Activated CD4-positive, alpha-beta memory T cell treated with anti-CD3 and anti-CD28 coated beads for 36 hours (primary cell): ENCODE measurements at places on chromosomes 16 and 17. TPM values are rescaled to one million over a fixed set of nuclear protein-coding genes. Genes with fewer than 3 reads are reported as not detected.

Gene MINK1
- total RNA-seq = 79.3 TPM

Gene TNFRSF13B
- total RNA-seq = not detected

Gene MGAT5B
- 0.38 TPM for total RNA-seq

Gene SOX8
- total RNA-seq = 2.6 TPM

Gene KRT27
- total RNA-seq = not detected

Gene PPP1R27
- total RNA-seq = not detected

Gene RHBDF2
- 30.0 TPM for total RNA-seq

Gene CPHXL2
- total RNA-seq = not detected

Gene PYY
- not detected for total RNA-seq

Gene UTS2R
- not detected for total RNA-seq

Gene SCIMP
- not detected for total RNA-seq

Gene SLX1A
- total RNA-seq = 98.8 TPM

Gene NPIPB9
- 0.58 TPM for total RNA-seq

Gene NCBP3
- total RNA-seq = 42.4 TPM
